ENCODE measurements at places on chromosomes 3 and 15.

DNA sequence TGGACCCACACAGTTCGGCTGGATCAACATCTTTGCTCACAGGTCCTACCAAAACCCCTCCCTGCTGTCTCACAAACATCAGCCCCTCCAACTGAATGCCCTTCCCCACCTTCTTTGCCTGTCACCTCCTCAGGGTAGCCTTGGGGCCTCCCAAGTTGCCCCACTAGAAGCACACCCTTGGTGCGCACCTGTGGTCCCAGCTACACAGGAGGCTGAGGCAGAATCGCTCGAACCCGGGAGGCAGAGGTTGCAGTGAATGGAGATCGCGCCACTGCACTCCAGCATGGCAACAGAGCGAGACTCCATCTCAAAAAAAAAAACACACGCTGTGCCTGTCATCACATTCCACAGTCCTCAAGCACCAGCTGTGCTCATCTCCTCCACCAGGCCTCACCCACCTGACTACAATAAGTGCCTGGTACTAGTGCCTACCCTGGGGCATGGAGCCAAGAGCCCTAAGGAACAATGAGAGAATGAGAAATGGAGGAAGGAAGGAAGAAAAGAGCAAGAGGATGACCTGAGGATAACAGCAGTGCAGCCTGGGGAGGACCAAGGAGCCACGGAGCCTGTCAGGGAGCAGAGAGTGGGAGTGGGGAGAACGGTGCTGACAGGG is 26.0 kb downstream of the RPN1 start:
- no peak for DNase-seq

GRCh38 chr3:150577855-150578254 is 25.3 kb upstream of the SELENOT start:
- DNase-seq, result no peak

GRCh38 chr15:59553879-59554735 is 57.5 kb upstream of the GCNT3 start:
- DNase-seq, result no peak

DNA sequence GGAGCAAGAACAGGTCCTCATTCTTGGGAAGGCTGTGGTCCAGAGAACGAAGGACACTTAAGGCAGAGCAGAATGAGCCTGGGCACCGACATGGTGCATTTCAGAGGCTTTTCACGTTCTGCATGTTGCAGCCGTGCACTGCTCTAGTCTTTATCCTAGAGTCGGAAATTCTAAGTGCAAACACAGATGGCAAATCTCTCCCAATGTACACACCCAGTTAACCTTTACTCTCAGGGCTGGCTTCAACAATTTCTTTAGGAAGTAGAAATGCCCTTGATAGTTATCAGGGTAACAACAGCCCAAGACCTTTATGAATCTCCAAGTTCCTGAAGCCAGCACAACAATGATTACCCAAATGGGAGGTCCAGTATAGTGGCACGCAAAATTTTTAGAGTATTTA is 39.1 kb upstream of the LRTM1 start:
- no peak for DNase-seq

DNA sequence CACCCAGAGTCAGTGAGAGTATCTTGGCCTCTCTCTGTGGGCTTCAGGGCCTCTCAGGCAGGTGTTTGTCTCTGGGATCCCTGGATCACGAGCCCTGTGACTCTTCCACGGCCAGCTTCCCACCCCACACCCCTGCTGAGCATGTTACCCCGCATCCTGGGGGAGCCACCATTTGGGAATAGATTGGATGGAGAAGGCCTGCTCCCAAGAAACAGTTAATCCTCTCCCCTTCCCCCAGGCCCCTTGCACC is 15.5 kb upstream of the SRP14 start:
- no peak for DNase-seq

GRCh38 chr3:4866866-4867265 is 112.4 kb upstream of the BHLHE40 start:
- no peak for DNase-seq

- no peak for DNase-seq
Observed at GRCh38 chr3:65568497-65568896, 470.2 kb downstream of the MAGI1 start.
